ENCODE measurements at places on chromosomes 1 and 21.

GRCh38 chr1:224203243-224204016 lies 20.4 kb downstream of the DEGS1 start:
- DNase-seq: no peak

- no peak for DNase-seq
Measured at GRCh38 chr1:225777058-225777582, 506 bp upstream of the SRP9 start.

GRCh38 chr1:162373541-162374260 lies 3.0 kb downstream of the SPATA46 start:
- no peak for DNase-seq

DNA sequence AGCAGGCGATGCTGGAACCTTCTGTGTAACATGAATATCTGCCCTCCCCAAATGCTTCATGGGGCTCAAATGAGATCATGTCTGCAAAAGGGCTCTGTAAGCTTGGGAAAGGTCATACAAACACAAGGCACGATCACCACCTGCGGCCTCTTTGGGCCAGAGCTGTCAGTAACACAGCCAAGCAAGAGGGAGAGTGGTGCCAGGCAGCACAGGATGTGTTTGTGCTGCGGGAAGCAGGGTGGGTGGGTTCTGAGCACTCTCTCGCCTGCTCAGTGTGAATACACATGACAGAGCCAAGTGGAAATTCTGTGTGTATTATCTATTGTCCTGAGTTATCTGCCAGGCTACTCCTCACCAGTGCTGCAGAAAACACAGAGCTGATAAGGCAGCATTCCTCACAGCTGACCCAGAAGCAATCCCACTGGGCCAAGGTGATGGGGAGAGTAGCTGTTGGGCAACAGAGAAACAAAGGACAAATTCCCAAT lies 101.2 kb downstream of the LAMC2 start:
- no peak for DNase-seq

DNA sequence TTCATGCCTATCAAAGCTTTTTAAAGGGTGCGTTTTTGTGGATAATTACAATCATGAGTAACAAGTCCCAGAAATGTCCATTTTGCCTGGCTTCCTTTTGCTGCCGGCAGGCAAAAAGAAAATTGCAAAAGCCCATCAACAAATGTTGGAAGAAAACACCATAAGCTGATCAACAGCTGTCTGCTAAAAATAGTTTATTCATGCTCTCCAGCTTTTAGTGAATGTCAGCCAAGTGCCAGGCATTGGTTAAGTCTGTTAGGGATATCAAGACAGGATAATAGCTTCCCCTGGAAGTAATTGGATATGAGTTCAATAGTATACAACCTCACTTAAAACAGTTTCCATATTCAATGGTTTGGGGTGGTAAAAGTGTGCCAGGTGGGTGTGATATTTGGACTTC lies 13.6 kb upstream of the AGMAT start:
- DNase-seq: no peak

Measured in NCI-H187 treated with DMSO at 0.1 percent for 48 hours (cell line).